Right ventricle myocardium superior (tissue), 1 donor: ENCODE measurements at places on chromosomes 5 and 9. TPM values are rescaled to one million over a fixed set of nuclear protein-coding genes. Genes with fewer than 3 reads are reported as not detected.

SIT1 gene
- total RNA-seq: not detected

- no peak for DNase-seq
Measured at GRCh38 chr5:107937651-107938355, 267.1 kb upstream of the EFNA5 start.

GRCh38 chr5:120241400-120241799 lies 222.7 kb upstream of the PRR16 start:
- DNase-seq: no peak

DNA sequence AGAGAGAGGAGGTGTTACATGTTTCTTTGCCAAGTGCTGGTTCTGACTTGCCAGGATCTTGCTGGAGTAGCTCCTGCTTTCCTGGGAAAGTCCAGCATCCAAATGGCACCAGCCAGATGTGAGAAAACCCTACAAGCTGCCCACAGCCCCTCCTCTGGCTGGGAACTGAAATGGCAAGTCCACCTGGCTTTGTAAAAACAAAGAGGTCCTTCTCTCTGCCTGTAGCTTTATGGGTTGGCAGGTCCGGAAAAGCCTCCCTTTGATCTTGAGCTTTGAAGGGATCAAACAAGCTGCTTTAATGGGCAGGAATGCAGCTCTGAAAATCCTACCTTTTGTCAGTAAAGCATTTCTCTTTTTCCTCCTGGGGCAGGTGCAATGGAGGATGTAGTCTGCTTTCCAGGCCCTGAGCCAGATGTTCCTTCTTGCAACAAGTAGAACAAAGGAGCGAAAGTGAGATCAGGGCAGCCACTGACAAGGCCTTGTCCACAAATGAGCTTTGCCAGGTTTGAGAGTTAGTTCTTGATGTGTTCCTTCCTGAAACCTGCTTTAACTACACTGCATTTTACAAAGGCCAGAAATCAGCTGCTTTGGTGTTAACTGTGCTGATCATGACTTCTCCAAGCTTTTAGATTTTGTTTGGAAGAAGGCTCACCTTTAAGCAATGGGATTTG lies 456.7 kb downstream of the ZNF608 start:
- no peak for DNase-seq

DNA sequence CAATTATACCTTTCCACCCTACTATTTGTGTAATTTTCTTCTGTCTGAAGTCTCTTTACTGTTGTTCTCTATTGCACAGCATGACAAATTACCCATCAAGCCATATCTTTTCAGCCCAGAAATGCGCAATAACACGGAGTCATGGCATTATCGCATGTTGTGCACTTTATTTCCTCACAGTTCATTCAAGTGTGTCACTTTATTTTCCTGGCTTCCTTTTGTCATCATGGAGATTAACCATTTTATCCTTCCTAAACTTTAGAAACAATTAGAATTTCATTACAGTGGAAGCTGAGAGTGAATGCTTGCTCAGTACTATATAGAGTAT lies 41.3 kb upstream of the MEF2C start:
- no peak for DNase-seq

DNA sequence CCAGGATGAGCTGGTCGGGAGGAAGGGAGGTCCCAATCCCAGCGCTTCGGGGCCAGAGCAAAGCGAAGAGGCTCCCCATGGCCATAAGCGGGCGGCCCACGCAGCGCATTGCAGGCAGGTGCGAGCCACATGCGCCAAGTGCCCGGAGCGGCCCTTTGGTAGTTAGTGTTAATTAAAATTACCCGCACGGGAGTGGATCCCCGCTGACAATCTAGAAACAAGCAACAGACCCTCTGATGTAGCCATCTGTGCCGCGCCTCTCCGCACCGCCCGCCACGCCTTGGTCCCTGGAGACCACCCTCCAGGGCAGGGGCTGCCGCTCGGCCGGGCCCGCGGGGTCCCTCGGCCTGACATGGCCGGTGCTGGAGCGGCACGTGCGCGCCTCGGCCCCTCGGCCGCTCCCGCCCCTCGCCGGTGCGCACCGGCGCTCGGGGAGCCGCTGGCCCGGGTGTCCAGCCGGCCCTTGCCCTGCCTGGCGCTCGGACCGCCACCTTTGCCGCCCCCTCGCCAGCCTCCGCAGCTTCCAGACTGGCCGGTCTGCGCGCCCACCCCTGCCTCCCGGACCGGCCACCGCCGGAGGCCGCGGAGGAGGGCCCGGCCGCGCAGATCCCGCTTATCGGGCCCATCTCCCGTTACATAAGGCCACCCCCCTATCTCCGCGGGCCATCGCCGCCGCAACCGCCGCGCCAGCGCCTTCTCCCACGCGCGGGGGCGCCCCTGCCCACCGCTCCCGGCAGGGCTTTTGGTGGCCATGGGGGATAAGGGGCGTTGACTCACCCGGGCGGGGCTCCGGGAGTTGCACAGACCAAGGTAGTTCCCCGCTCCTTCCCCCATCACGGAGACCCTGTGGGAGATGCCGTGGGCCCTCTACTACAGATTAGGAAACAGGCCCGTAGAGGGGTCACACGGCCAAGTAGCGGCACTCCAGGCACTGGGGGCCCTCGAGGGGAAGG lies 1.9 kb upstream of the IL13 start:
- DNase-seq: no peak

- no peak for DNase-seq
Measured at GRCh38 chr5:130541617-130542221, 623.3 kb downstream of the HINT1 start.

GRCh38 chr5:104297076-104297475 lies 734.5 kb upstream of the NUDT12 start:
- DNase-seq: no peak

GRCh38 chr9:108434036-108434435 lies 421.8 kb downstream of the ACTL7B start:
- no peak for DNase-seq

DNA sequence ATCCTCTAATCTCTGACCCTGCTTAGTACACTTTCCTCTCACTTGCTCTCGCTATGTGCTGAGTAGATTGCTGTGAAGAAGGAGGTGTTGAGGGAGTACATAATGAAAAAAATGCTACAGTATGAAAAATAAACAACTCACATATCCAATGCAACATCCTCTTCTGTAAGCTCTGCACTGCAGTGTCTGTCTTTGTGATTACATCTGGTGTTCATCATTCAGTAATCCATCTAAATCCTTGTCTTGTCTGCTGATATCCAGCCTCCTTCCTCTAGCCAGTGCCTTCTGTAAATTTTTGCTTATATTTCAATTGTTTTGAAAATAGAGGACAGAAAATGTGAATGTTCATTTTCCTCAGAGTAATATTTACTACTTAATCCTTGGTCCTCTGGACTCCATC lies 57.4 kb upstream of the CDH12 start:
- no peak for DNase-seq
